Astrocyte (in vitro differentiated cells and primary cell): ENCODE measurements at places on chromosomes 3 and 15. TPM values are rescaled to one million over a fixed set of nuclear protein-coding genes. Genes with fewer than 3 reads are reported as not detected.
A peak's percentile ranks its signal among the peaks of the same experiment; 100 is the strongest.

GRCh38 chr15:40771242-40771641 is 1.5 kb downstream of the C15orf62 start:
- DNase-seq, result no peak

DNA sequence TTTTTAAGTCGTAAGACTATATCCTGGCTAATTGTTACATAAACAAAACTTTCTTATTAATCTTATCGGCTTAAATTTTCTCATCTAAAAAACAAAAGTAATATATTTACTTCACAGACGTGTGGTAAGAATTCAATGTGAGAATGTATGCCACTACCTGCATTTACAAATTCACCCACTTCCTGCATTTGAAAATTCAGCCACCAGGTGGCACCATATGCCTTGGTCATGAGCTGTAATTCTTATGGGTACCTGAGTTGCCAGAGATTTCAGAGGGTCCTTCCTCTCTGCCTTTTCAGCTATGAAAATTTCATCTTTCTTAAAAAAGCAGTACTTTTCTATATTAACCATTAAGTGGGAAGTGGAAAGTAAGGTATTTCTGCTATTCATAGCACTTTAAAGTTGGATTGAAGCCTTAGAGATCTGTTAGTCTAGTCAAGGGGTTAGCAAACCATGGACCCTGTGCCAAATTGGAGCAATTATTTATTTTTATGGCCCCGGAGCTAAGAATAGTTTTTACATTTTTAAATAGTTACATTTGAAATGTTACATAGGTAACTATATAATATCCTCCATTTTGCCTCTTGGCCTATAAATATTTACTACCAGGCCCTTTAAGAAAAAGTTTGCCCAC is 127.8 kb downstream of the HCN4 start:
- peak; percentile 32 for DNase-seq

DNA sequence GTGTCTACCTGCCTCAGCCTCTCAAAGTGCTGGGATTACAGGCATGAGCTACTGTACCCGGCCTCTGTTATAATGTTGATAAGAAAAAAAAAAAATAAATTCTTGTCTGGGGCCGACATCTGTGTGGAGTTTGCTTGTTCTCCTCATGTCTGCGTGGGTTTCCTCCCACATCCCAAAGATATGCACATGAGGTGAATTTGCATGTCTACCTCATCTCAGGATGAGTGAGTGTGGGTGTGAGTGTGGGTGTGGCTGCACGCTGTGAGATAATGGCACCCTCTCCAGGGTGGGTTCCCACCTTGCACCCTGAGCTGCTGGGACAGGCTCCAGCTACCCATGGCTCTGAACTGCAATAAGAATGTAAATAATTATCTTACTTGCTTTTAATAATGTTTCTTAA is 25.9 kb upstream of the UACA start:
- peak; percentile 74 for DNase-seq

GRCh38 chr15:67018441-67018840 is 47.0 kb upstream of the SMAD3 start:
- DNase-seq, result no peak

DNA sequence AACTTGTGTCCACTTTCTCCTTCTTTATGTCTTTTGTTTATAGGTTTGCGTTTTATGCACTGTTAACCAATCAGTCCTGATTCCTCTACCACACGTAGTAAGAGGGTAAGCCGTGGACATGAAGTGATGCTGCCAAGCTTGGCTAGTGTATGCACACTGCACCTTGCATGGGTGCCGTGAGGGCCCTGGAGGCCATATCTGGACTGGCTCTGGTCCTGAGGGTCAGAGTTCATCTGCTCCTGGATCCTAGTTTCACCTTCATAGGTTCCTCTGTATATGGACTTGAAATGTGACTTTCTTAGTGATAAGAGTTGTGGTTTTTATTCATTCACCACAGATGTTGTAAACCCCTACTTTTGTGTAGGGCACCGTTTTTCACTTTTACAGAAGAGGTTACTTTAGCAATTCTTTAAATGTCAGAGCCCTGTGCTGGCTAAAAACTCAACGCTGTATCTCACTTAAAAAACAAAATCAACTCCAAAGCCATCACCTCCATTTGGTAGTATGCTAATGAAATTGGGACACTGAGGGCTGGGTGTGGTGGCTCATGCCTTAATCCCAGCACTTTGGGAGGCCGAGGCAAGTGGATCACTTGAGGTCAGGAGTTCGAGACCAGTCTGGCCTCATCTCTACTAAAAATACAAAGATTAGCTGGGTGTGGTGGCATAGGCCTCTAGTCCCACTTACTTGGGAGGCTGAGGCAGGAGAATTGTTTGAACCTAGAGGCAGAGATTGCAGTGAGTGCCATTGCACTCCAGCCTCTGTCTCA is 22.9 kb downstream of the SIAH2 start:
- DNase-seq, result no peak

- no peak for DNase-seq
These were observed 112.0 kb downstream of the FRMD4B start for GRCh38 chr3:69273896-69274295.

GOLGA6L7 gene
- not detected in 2 replicates for total RNA-seq

- DNase-seq, result no peak
These were observed 167.3 kb upstream of the THBS1 start for GRCh38 chr15:39413558-39413957.
